ENCODE measurements at places on chromosomes 4 and X.

DNA sequence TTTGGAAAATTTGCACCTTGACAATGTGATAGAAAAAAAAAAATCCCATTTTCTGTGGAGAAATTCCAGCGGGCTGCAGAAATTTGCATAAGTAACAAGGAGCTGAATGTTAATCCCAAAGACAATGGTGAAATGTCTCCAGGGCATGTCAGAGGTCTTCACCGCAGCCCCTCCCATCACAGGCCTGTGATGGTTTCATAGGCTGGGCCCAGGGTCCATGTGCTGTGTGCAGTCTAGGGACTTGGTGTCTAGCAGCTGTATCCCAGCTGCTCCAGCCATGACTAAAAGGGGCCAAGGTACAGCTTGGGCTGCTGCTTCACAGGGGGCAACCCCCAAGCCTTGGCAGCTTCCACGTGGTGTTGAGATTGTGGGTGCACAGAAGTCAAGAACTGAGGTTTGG, 85.2 kb downstream of the ADGRA3 start:
- DNase-seq: no peak

- no peak for DNase-seq
Observed at GRCh38 chr4:3342182-3342854, 49.5 kb downstream of the RGS12 start.

- DNase-seq: no peak
Observed at GRCh38 chr4:74793757-74794381, 454 bp downstream of the BTC start.

- DNase-seq: no peak
Observed at GRCh38 chr4:56289934-56290333, 97.4 kb downstream of the AASDH start.

GRCh38 chr4:118587116-118587831, 97.9 kb upstream of the METTL14 start:
- no peak for DNase-seq

DNA sequence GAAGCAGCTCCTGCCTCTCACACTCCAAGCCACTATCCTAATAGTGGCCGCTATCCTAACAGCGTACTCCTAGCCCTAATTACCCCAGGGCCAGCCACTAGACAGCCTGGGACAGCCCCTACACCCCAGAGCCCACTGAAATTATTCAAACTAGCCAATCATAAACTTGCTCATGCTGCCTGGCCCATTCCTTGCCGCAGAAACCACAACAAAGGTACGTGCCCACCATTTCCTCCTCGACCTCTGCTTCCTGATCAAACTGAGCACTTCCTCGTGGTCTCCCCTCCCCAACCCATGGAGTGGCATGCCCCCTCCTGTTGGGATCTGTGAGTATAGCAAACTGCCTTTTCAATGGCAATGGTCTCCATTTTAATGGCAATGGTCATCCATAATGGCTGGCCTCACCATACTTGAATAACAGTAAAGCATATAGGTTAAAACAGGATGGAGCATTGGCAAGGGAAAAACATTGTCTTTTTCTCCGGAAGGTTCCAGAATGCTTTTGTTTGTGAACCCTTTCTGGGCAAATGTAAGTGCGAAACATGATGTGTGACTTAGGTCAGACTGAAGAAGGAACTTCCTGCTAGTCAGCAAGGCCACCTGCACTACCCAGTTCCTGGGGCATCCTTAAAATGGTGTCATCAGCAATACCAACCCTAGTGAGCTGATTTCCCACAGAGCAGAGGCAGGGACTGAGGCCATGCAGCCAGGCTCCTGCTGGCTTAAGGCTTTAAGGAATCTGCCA, 107.1 kb upstream of the ATP6AP2 start:
- DNase-seq: no peak

DNA sequence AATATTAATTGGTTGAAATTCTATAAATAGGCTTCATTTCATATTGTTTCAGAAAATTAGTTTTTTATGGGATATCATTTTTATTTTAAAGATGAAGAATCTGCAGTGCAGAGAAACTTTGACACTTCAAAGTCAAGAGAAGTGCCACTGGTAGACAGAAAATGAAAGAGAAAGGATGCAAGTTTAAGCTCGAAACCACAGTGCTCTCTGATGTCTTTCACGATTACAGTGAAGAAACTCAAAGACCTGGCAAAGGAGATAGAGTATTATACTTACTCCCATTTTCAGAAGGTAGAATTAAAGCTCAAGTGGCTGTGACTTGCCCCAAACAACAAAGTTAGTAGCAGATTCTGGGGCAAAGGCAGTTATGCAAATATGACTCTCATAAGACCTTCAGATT, 745.4 kb downstream of the TECRL start:
- no peak for DNase-seq

- DNase-seq: no peak
Observed at GRCh38 chr4:149062997-149063396, 620.8 kb upstream of the NR3C2 start.

- no peak for DNase-seq
Observed at GRCh38 chrX:44147130-44147529, 173.9 kb upstream of the NDP start.

DNA sequence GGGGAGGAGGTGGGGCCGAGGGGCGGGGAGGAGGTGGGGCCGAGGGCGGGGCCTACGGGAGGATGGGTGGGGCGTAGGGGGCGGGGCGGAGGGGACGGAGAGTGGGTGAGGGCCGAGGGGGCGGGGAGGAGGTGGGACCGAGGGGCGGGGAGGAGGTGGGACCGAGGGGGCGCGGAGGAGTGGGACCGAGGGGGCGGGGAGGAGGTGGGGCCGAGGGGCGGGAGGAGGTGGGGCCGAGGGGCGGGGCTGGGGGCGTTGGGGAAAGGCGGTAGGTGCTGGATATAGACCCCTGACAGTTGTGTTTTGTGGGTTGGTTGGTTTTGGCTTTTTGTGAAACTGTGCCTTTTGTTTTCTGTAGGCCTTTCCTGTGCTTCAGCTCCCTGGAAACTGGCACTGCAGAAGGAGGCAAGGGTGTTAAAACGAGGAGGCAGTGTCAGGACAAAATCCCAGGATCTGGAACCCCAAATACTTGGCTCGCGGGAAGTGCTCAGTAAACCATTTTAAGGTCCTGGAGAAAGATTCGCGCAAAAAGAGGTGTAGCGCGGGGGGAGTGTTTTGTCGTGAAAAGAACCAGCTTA, 580 bp upstream of the MMGT1 start:
- DNase-seq: peak; percentile 82

- peak; percentile 44 for DNase-seq
Observed at GRCh38 chrX:107826238-107827029, 768 bp downstream of the MID2 start.

DNA sequence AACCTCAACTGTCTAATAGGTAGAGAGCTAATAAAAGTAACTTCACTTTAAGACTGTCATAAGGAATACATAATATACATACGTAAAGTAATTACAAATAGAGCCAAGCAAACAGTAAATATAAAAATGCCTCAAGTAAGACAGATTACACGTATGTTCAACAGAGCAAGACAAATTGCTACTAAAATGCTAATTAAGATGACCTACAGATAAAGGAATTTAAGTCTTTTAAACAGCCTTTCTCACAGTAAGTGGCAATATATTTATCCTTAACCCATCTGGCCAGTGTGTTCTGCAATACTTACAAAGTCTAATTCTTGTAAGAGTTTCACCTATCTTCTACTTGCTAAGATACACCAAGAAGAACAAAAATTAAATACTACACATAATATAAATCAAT, 12.7 kb downstream of the G3BP2 start:
- DNase-seq: no peak

- DNase-seq: no peak
Observed at GRCh38 chr4:53711926-53712325, 120.6 kb upstream of the LNX1 start.

- no peak for DNase-seq
Observed at GRCh38 chr4:174207367-174207766, 76.1 kb downstream of the FBXO8 start.

GRCh38 chrX:151754047-151754429, 19.5 kb downstream of the CNGA2 start:
- DNase-seq: no peak

All from CD4-positive, alpha-beta T cell treated with Interleukin-4 for 1 hour (primary cell).